Cardiac atrium fibroblast (primary cell): ENCODE measurements at places on chromosomes 1 and 21. TPM values are rescaled to one million over a fixed set of nuclear protein-coding genes. Genes with fewer than 3 reads are reported as not detected.

SMCP gene
- total RNA-seq: not detected in 2 replicates

ACAP3 gene
- total RNA-seq: 20.4 and 39.4 TPM in 2 replicates

B3GALT2 gene
- total RNA-seq: 0.49 and 4.2 TPM in 2 replicates

SLC5A3 gene
- total RNA-seq: 4.0 and 8.4 TPM in 2 replicates

RGS7 gene
- not detected in 2 replicates for total RNA-seq

TNFSF4 gene
- 2.2 and 5.3 TPM in 2 replicates for total RNA-seq

NTRK1 gene
- total RNA-seq: 0.16 TPM in 1 of 2 replicates, not detected in the other

OR2T29 gene
- not detected in 2 replicates for total RNA-seq

PRPF38B gene
- 11.0 and 12.1 TPM in 2 replicates for total RNA-seq

TACSTD2 gene
- total RNA-seq: under 0.01 TPM in 1 of 2 replicates, not detected in the other

ACTN2 gene
- 0.49 and 5.4 TPM in 2 replicates for total RNA-seq

TCHHL1 gene
- total RNA-seq: not detected in 2 replicates

GJA8 gene
- total RNA-seq: not detected in 2 replicates

DDX20 gene
- 18.6 and 40.2 TPM in 2 replicates for total RNA-seq

S100A7 gene
- not detected in 2 replicates for total RNA-seq

RRP1B gene
- total RNA-seq: 12.6 and 16.8 TPM in 2 replicates

HSPB7 gene
- 0.81 and 5.2 TPM in 2 replicates for total RNA-seq

SMIM1 gene
- total RNA-seq: not detected in 2 replicates
